ENCODE measurements at places on chromosomes 12 and 14. TPM values are rescaled to one million over a fixed set of nuclear protein-coding genes. Genes with fewer than 3 reads are reported as not detected.

OTX2 gene
- not detected for total RNA-seq

GRCh38 chr14:100539003-100539660, 48.1 kb downstream of the BEGAIN start:
- no peak for DNase-seq

DNA sequence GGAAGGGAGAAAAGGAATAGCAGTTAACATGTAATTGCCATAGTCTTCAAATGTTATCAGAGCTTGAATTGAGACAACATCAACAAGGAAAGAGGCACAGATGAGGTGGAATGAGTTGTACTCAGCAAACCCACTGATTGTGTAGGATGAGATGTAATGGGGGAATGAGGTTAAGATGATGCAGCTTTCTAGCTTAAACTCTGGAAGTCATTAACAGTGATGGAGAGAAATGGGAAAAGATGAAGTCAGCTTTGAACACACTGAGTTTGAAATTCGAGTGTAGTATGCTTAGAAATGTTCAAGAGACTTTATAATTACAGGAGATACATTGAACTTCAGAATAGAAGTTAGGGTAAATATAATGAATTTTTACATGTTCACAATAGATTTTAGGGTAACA, 106.9 kb downstream of the PRKD1 start:
- no peak for DNase-seq

GRCh38 chr12:15701631-15702156, 87.5 kb downstream of the EPS8 start:
- DNase-seq, result peak; percentile 88

TRPV4 gene
- 12.3 TPM for total RNA-seq

DNA sequence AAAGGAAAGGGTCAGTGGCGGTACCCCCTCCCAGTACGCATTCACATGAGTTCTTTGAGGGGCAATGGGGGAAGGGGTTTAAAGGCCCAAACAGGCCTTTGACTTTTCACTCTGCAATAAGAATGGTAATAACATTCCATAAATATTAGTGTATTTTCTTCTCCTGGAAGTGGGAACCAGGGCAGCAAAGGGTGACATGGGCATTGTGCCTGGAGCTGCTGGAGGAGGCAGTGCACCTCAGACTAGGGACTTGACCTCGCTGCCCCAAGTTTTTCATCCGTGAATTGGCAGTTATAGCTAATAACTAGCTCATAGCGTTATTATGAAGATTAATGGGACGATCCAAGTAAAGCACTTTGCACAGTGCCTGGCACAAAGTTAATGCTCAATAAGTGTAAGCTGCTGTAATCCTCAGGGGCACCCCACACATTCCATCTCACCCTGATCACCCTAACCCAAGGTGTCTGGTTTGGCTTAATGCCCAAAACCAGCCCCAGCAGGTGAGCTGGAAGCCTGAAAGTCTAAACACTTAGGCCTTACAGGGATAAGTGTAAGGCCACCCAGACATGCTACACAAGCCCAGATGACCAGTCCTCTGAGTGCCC, 2.8 kb upstream of the KCNH3 start:
- DNase-seq, result no peak

AQP6 gene
- not detected for total RNA-seq

DNA sequence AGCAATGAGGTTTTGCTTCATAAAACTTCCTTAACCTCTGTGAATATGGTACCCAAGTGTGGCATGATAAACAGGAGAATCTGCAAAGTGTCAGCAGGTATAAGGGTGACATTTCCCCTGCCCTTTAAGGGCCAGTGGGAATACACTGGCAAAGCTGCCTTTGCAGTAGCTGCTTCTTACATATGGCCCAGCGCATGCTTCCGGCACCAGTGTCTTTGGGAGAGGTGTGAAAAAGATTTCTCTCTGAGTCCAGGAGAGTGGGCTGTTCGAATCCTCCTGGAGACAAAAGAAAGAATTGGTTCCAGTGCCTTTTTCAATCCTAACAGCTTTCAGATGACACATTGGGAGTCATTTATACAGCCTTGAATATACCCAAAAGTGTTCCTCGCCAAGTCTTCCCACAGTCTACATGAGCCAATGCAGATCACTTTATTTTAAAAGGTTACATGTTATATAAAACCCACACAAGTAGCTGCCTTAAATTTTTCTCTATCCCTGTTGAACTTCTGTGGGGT, 437.7 kb downstream of the PRKD1 start:
- no peak for DNase-seq

DNA sequence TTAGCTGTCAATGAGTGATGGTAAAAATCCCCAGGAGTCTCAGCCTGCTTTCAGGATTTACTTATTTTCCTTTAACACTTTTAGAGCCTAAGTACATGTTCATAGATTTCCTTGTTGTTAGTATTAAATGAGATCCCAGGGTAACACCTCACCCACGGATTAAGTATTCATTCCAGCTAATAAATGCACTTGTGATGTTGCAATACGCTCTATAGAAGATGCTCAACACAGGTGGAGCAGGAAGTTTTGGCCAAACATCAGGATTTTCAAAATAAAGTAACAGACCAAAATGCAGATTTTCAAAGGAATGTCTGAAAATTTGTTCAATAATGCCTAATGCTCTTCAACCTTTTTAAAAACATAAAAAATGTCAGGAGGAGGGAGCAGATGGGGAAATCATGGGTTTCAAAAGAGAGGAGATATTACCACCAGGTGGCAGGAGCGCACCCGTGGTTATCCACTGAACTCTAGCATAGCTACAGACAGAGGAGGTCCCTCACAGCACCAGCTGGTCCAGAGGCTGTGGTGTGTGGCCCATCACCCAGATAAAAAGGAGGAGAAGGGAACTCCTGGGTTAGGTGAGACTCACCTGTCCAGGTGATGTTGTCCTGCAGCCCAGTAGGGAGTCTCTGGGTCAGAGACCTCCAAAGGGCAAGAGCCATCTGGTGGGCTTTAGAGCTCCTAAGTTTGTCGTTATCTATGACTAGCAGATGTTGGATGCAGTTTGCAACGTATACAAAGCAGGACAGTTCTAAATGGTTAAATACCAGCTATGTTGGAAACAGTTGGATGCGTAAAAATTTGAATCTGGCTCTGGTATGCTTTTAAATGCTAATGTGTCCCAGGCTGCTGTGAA, 1158.4 kb upstream of the TMEM132C start:
- DNase-seq, result no peak

DNA sequence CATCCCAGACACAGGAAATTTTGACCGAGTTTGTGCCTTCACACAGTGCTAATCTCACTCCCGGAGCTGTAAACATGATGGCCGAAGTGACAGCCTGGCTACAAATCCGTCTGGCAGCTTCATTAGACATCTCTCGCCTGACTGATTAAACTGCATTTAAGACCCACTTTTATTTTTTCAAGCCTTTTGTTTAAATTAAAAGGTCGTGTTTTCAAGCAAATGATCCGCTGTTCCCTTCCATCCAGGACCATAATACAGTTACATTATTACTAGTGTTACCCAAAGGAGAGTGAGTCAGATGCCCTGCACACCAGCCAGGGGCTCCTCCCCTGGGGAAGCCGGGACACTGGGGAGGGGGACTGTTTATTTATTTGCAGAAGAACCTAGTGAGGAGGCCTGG, 200.2 kb downstream of the EXOC5 start:
- DNase-seq, result no peak

GRCh38 chr14:60645126-60645741, 4.0 kb downstream of the SIX1 start:
- no peak for DNase-seq

TBX3 gene
- total RNA-seq, result 1.1 TPM

GLIPR1L1 gene
- not detected for total RNA-seq

DNA sequence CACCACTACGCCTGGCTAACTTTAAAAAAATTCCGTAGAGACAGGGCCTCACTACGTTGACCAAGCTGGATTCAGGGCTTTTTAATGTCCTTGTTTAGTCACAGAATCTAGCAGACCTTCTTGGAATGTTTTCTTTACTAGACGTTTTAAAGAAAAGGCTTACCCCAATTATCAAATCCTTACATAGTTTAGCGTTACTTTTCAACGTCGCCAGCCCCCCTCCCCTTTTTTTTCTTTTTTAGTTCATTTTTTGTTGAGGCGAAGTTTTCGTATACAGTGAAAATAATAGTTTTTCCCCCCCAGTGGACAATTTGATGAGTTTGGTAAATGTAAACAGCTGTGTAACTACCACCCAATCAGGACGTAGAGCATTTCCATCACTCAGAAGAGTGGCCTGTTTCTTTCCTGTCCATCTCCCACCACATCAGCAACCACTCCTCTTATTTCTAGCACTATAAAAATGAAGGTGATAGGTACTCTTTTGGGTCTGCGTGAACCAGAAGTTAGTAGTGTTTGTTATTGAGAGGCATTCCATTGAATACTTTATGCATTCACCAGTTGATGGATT, 753 bp upstream of the DLGAP5 start:
- no peak for DNase-seq

SYCP3 gene
- 0.25 TPM for total RNA-seq

DLGAP5 gene
- 83.2 TPM for total RNA-seq

GRCh38 chr12:49672301-49673217, 34.6 kb downstream of the FMNL3 start:
- peak; percentile 32 for DNase-seq

- DNase-seq, result no peak
Observed at GRCh38 chr12:51339750-51340149, 6.7 kb downstream of the CELA1 start.

DNA sequence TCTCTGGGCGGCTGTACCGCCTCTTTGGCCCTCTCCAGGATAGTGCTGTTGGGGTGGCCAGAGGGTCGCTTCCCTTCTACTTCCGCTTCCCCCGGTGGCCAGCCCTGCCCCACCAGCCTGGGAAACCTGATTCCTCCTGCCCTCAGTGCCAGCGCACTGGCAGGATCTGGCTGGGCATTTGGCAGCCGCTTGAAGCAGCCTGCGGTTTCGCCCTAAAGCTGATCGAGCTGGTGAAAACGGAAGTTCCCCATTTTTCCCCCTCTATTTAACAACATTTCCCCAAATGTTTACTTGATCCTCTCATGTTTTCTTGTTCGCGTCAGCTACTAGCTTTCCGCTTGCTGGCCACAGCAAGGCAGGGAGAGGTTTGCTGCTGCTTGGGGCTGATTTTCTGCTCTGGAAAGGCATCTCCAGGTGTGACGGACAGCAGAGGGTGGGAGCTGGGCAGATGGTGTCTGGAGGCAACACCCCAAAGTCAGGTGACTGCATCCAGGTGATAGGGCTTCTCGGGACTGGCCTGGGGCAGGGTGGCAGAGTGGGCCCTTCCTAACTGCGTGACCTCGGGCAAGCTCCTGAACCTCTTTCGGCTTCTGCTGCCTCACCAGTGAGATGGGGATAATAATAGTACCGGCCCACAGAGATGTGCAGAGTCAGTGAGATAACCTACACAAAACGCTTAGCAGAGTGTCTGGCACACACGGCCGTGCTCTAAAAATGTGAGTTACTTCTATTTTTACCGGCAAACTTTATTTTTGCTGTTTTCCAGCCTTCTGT, 53.1 kb downstream of the TSPAN9 start:
- peak; percentile 28 for DNase-seq

DNA sequence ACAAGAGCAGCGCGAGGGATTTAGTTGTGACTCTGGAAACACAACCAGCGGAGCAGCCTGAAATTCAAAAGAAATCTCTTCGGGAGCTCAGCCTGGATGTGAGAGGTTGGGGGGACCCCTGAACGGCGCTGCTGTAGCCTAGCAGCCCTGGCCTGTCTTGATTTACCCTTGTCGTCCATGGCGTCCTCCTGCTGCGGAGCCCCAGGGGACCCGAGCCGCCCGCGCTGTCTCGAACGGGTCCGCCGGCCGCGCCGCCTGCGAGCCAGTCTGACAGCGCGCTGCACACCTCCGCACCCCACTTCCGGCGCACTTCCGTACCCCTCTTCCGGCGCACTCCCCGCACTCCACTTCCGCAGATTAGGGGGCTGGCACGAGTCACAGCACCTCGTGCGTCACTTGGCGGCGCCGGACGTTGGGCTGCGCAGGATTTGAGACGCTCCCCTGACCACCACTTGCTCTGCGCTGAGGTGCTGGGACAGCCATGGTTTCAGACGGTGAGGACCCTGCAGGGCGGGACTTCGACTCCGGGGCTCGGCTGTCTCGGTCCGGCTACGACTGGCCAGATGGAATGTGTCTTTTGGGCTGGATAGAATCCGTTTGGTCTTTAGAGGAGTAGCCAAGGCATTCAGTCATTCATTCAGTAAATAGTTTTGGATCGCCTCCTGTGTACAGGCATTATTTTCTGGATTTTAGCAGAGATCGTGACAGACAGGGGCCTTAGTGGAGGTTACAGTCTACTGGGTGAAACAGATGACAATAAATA, at the start of the genes EIF2B1 and GTF2H3:
Gene EIF2B1, minus strand, starts transcription at position 308 of the 763 bp plus-strand sequence. Its CDS starts 129 bp downstream, at position 179.
Gene GTF2H3, plus strand, starts transcription at position 451 of the 763 bp plus-strand sequence. Its CDS starts 31 bp downstream, at position 482.
- DNase-seq, result peak; percentile 96

DNA sequence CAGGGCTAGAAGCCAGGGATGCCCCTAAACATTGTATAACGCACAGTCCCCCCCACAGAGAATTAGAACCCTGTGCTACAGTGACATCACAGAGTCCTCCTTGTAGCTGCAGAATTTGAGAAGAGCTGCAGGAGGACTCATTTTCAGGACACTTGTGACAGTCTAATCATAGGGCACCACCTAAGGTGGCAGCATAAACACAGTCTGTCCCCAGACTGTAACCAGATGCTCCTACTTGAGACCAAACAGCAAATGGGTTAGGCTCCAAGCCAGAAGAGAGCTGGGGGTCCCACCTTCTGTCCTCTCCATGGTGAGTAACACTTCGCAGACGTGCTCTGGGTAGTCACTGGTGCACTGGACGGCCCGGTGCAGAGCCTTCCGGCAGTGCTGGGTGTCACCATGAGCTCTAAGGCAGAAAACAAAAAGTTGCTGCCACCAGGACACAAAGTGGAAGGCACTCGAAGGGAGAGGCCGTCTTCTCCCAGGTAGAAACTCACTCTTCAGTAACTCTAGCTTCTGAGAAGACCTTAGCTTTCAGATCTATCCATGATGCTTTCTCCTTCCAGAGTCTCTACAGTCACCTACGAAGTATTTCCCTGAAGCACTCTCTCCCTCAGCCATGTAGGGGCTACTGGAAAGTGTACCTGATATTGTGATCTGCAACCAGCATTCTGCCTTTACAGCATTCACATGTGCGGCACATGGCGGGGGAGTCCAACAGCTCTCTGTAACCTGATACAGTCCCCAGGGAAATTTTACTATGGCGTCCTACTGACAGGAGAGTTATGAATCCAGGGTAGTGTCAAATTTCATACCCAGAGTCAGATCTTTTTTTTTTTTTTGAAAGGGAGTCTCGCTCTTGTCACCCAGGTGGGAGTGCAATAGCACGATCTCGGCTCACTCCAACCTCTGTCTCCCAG, 17.1 kb downstream of the FICD start:
- no peak for DNase-seq

RD3L gene
- not detected for total RNA-seq

GRCh38 chr14:24789378-24789884, 155.4 kb upstream of the GZMB start:
- DNase-seq, result no peak

KRT74 gene
- not detected for total RNA-seq

GRCh38 chr14:89618811-89619551, 201.9 kb upstream of the FOXN3 start:
- peak; percentile 61 for DNase-seq

- DNase-seq, result no peak
Observed at GRCh38 chr14:61196792-61197191, 84.3 kb downstream of the TMEM30B start.

- DNase-seq, result peak; percentile 38
Observed at GRCh38 chr12:57093415-57094207, 4.7 kb downstream of the NAB2 start.
